ENCODE measurements at places on chromosomes 12 and 14.

GRCh38 chr14:54975856-54976255, 51.0 kb downstream of the WDHD1 start:
- DNase-seq: no peak

- no peak for DNase-seq
Observed at GRCh38 chr14:89041257-89041582, 216.8 kb downstream of the TTC8 start.

DNA sequence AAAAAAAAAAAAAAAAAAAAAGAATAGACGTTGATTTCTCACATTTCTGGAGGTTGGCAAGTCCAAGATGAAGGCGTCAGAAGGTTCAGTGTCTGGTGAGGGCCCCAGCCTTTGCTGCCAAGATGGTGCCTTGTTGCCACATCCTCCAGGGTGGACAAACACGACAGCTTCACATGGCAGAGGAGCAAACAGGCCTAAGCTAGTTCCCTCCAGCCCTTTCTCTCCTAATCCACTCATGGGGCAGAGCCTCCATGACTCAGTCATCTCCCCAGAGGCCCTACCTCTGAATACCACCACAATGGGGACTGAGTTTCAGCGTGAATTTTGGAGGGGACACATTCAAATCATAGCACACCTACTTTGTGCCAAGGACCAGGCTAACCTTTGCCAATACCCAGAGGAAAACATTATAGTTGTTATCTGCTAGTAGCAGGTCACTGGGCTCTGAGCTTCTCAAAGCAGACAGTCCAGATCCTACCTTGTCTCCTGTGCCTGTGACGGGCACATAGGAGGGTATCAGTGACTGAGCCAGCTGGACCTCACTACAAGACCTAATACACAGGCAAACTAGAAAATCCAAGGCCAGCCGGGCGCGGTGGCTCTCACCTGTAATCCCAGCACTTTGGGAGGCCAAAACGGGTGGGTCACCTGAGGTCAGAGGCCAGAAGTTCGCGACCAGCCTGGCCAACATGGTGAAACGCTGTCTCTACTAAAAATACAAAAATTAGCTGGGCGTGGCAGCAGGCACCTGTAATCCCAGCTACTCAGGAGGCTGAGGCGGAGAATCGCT, 10.5 kb upstream of the BCL11B start:
- no peak for DNase-seq

DNA sequence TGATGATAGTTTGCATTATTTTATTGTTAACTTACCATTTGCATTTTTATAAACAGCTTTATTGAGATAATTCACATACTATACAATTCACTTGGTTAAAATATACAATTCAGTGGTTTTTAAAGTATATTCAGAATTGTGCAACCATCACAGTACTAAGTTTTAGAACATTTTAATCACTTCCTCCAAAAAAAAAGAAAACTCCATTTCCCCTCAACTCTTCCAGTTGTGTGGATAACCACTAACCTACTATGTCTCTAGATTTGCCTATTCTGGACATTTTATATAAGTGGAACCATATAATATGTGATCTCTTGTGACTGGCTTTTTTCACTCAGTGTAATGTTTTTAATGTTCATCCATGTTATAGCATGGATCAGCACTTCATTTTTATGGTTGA, 41.3 kb downstream of the WNK1 start:
- no peak for DNase-seq

GRCh38 chr12:101939856-101940265, 62.5 kb downstream of the DRAM1 start:
- DNase-seq: no peak

- DNase-seq: no peak
Observed at GRCh38 chr14:75343911-75344310, 65.3 kb downstream of the FOS start.

DNA sequence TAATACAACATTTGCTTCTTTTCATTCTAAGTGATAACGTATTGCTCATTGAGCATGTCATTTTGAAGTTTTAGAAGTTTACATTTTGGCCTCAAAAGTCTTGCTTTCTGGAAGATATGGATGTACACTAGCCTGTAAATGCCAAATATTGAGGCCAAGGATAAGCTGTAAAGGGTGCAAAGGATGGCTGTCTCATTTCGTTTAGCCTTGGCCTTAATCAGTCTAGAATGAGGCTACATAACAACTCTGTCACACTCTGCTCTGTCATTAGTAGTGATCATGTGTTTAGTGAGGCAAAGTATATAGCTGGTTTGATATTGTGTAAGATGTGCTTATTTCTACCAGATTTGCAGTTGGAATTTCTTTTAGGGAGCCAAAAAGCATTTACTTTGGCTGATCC, 344.5 kb downstream of the TMTC2 start:
- DNase-seq: no peak

DNA sequence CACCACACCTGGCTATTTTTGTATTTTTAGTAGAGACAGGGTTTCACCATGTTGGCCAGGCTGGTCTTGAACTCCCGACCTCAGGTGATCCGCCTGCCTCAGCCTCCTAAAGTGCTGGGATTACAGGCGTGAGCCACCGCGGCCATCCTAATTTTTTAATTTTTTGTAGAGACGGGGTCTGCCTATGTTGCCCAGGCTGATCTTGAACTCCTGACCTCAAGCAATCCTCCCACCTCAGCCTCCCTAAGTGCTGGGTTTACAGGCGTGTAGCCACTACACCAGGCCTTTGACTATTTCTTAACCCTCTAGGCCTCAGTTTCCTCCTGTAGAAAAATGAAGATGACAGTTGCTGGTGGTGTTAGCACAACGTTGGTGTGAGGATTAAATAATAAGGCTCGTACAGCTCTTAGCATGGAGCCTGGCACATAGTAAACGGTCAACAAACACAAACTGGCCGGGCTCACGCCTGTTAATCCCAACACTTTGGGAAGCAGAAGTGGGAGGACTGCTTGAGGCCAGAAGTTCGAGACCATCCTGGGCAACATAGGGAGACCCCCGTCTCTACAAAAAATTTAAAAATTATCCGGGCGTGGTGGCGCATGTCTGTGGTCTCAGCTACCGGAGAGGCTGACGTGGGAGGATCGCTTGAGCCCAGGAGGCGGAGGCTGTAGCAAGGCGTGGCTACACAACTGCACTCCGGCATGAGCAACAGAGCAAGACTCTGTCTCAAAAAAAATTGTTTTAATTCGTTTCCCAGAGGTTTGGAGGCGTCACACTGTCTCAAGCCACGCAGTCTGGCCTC, 979 bp downstream of the DDX54 start:
- no peak for DNase-seq

GRCh38 chr12:106048676-106049075, 90.1 kb downstream of the NUAK1 start:
- no peak for DNase-seq

DNA sequence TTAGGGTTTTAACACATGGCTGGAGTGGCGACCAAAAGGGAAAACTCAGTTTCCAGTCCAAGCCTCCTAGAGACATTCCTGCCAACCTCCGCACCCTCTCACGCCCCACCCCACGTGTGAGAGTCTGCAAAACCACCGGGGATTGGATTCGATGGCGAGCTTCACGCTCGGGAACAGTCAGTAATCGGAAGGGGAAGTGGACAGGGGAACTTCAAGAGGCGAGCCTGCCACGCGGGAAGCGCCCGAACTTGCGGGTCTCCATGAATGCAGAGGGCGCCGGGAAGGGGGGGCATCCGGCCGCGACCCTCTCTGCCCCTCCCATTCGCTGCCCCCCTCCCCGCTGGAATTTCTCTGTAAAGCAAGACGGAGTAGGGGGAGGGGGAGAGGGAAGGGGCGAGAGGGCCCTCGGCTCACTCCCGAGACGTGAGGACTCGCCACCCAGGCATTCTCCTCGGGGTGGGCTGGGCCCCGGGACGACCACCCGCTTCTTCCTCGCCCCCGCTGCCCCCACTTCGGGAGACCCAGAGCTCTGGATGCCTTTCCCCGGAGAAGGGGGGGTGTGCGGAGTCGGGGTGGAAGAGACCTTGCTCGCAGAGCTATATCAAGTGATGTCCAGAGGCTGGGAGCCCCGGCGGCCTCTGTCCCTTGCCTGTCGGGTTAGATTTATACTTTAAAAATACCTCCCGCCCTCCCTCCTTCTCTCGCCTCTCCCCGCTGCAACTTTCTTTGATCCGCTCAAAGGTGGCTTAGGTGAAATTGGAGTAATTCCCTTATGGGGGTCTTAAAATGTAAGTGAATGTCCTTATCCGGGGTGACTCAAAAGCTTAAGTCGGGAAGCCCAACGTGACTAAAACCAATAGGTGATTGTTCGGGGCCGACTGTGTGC, 2.5 kb upstream of the CCND2 start:
- no peak for DNase-seq

GRCh38 chr12:21416511-21417121, 20.8 kb upstream of the PYROXD1 start:
- no peak for DNase-seq

DNA sequence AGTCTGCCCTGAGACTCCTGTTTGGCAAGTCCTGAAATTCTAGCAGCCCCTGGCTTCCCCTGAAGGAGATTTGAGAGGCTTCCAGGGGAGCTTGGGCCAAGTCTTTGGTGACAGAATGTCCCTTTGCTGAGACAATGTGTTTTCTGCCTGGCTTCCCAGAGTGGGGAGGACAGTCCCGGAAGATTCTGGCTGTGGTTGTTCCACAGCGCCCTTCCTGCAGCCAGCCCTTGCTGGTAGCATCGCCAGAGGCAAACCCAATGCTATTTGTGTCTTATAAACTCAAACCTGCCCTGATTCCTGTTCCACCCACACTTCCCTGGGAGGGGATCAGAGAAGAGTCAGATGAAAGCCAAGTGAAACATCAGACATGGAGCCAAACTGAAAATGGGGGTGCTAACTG, 56.4 kb upstream of the OAS1 start:
- peak; percentile 90 for DNase-seq

DNA sequence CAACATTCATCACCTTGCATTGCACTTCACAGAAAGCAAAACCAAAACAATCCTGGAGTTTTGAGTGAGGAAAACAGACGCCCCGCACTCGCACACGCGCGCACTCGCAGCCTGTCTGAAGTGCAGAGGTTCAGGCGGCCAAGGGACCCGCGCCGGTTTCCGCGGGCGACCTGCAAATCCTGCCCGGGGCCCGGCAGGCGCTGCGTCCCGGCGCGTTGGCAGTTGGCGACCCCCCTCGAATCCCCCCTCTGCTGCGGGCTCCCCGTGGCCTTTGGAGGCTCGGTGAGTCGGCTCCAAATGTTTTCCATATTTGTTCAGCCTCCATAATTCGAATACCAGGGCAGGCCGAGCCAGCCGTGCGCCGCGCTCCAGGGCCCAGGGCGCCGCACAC, at the start of gene SSPN:
Gene SSPN (plus strand): TSS at position 324 of the 391 bp plus-strand sequence. CDS start 100 bp downstream, outside the sequence.
- DNase-seq: no peak

- no peak for DNase-seq
Observed at GRCh38 chr12:6643569-6644256, 3.5 kb downstream of the ACRBP start.

- DNase-seq: no peak
Observed at GRCh38 chr14:33150666-33151428, 212.2 kb downstream of the NPAS3 start.

DNA sequence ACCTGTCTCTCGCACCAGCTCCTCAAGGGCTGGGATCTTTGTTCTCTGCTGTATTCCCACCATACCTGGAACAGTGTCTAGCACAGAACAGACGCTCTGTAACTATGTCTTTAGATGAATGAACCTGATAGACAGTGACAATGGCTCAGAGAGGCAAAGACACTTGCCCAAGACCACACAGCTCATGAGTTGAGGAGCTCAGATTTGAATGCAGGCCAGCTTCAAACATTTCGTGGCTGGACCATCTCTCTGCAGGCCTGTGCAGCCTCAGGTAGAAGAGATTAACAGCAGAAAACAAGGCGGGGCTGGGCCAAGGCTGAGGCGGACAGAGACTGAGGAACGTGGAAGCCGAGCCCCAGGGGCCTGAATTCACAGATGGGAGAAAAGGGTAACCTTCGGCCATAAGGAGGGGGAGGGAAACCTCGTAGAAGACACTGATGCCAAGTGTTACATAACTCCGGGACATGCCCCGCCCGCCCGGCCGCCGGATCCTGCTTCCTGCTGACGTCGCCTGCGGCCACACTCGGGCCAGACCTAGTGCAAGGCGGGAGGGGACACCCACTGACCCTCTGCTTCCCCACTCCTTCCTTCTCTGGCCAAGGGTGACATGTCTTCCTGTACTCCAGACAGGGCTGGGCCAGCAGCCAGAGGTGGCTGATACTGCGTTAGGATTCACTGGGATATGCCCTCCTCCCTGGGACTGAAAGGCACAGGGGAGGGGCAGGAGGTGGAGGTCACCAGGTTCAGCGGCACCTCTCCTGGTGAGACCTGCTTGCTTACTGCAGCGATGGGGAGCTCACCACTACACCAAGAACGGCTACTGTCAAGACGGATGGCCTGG, 86.8 kb downstream of the RFLNA start:
- peak; percentile 43 for DNase-seq

Data from cerebellar nuclear complex (tissue), 1 donor.